Activated CD8-positive, alpha-beta memory T cell treated with anti-CD3 and anti-CD28 coated beads for 1 hour (primary cell): ENCODE measurements at places on chromosomes 5 and 9.

- DNase-seq: no peak
Measured at GRCh38 chr9:34446951-34447350, 11.4 kb downstream of the FAM219A start.

GRCh38 chr5:177358370-177358819 lies 671 bp downstream of the RGS14 start:
- DNase-seq: no peak

DNA sequence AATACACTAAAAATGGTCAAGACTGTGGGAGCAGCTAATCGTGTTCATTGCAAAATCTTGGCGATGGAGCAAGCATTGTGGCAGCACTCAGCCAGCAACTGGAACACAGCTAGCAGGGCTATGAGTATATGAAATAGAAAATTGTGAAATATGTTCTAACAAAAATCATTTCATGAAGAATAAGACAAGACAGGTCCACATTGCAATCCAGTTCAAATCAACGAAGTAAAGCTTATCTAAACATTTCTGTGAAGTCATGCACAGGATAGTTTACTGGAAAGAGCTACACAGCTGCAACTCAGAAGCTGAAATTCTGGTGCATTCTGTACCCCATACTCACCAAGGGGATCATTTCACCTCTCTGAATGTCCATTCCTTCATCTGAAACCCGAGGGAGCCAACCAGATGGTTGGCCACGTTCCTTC lies 5.3 kb upstream of the NFIL3 start:
- no peak for DNase-seq

DNA sequence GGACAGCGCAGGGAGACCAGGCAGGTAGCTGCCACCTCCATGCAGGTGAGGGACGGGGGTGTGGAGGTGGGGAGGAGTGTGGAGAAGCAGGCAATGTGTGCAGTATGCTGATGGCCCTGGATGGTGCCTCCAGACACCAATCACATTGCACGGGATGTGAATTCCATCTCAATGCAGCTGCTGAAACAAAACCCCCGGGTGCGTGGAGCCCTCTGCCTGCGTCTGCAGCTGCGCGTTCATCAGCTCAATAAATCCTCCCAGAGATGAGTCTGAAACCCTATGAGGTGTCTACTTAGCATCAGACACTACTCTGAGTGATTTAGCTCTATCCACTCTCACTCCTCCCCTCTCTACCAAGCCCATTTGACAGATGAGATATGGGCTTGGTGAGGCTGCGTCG lies 10.3 kb downstream of the SOHLH1 start:
- no peak for DNase-seq

GRCh38 chr9:90821697-90822096 lies 20.1 kb downstream of the SYK start:
- no peak for DNase-seq

- DNase-seq: no peak
Measured at GRCh38 chr9:90020276-90020871, 415.6 kb downstream of the GADD45G start.

DNA sequence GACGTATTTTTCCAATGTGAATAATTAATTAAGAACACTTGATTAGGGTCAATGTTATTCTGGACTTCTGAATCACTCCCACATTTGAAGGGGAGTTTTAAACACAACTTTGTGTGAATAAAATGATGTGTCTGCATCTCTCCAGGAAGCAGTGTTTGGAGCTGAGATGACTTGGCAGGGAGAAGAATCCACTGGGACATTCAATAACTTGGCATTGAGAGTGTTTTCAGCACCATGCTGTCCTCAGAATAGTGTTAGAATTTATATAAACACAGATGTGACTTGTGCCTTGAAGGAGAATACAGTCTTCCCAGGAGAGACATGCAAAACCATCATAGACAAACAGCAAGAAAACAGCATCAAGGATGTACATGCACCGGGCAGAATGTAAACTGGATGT lies 32.7 kb upstream of the KCNMB1 start:
- DNase-seq: no peak

GRCh38 chr5:96794757-96795156 lies 13.0 kb downstream of the ERAP1 start:
- DNase-seq: peak; percentile 27

- no peak for DNase-seq
Measured at GRCh38 chr9:134772331-134772730, 108.3 kb upstream of the FCN2 start.
